ENCODE measurements at places on chromosomes 4 and X. TPM values are rescaled to one million over a fixed set of nuclear protein-coding genes. Genes with fewer than 3 reads are reported as not detected.
A peak's percentile ranks its signal among the peaks of the same experiment; 100 is the strongest.

Gene RPL34
- 2,963 TPM for total RNA-seq

Gene PIR
- 8.2 TPM for total RNA-seq

DNA sequence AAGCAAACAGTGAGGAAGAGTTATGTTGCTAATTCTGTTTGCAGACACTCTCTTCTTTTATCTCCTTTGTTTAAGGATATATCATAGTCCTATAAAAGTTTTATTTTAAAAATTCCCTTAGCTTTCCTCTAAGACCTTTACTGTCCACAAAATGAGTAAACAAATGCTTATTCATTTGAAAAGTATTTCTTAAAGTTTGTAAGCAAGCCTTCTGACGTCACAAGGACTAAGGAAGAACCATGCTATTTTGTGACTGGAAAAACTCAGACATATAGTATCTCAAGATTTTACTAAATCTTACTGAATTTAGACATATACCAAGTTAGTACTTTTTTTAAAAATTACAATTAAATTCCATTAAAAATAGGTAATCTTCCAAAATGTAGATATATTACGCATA, 5.2 kb upstream of the RBMXL3 start:
- DNase-seq = no peak
- H3K4me1 ChIP-seq = no peaks in the 10 kb centered on the region
- H3K4me3 ChIP-seq = no peak overlapping the region
- no peak overlapping the region for H3K27ac ChIP-seq

Gene RTL5
- 17.6 TPM for total RNA-seq

Gene EMCN
- total RNA-seq = 8.5 TPM

DNA sequence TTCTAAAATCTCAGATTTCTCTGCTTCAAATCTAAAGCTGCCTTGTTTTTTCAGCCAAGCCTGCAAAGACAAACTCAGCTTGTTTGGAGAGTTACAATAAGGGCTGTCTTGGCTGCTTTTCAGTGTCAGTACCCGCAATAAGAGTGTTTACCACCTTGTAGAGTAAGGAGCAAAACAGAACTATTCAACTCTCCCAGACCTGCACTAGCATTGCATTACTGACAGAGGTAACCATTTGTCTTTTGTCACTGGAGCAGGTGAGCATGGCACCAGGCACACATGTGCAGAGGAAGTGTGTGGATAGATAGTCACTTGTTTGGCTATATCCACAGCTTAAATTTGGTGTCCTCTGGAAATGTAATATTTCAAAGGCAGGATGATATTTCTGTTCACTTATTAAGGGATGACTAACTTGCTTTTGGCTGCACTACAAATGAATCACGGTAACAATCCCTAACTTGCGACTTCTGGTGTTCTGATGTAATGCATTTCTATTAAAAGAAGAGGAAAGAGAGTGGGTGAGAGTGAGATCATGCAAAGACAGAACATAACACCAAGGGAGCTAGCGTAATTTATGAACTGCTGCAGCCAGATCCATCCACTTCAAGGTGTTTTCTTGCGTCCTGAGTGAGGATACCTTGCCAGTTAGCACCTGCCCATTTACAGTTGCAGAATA, 38.6 kb downstream of the PTCHD1 start:
- no peaks in the 10 kb centered on the region for H3K4me1 ChIP-seq
- H3K27me3 ChIP-seq = no peaks in the 10 kb centered on the region
- no peak for DNase-seq
- H3K36me3 ChIP-seq = no peaks in the 10 kb centered on the region
- H3K27ac ChIP-seq = no peak overlapping the region

GRCh38 chrX:10833299-10834169, 213.1 kb upstream of the MID1 start:
- peak; percentile 18 for DNase-seq
- no peak overlapping the region for H3K27ac ChIP-seq
- H3K36me3 ChIP-seq = no peaks in the 10 kb centered on the region
- H3K27me3 ChIP-seq = no peaks in the 10 kb centered on the region
- no peaks in the 10 kb centered on the region for H3K4me1 ChIP-seq
- H3K4me3 ChIP-seq = peak overlapping the region; percentile 25

Gene TGIF2LX
- total RNA-seq = not detected

DNA sequence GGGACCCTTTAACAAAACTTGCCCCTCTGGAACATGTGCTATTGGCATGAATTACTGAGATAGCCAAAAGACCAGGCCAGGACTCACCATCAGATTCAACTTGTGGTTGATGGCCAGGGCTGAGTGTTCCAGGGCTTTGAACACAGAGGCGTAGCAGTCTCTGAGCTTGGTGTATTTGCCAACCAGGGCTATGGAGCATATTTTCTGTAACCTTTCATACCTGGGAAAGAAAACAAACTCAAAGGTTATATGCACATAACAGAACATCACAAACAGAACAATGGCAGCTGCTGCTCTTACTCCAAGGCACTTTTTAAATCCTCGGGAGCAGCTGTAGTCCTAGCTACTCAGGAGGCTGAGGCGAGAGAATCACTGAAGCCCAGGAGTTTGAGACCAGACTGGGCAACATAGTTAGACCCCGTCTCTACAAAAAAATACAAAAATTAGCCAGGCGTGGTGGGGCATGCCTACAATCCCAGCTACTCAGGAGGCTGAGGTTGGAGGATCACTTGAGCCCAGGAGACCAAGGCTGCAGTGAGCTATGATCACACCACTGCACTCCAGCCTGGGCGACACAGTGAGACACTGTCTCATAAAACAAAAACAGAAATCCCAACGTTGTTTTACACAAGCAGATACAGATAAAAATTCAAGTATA, 29.3 kb downstream of the CTPS2 start:
- DNase-seq = no peak
- no peak overlapping the region for H3K4me3 ChIP-seq
- H3K27me3 ChIP-seq = no peaks in the 10 kb centered on the region
- no peaks in the 10 kb centered on the region for H3K4me1 ChIP-seq
- H3K36me3 ChIP-seq = no peaks in the 10 kb centered on the region

DNA sequence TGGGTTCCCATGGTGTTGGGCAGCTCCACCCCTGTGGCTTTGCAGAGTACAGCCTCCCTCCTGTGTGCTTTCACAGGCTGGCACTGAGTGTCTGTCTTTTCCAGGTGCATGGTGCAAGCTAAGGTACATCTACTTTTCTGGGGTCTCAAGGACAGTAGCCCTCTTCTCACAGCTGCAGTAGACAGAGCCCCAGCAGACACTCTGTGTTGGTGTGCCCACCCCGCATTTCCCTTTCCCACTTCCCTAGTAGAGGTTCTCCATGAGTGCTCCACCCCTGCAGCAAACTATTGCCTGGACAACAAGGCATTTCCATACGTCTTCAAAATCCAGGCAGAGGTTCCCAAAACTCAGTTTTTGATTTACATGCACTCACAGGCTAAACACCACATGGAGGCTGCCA, 143.0 kb downstream of the TECRL start:
- H3K36me3 ChIP-seq = no peaks in the 10 kb centered on the region
- no peak for DNase-seq
- no peak overlapping the region for H3K27ac ChIP-seq
- H3K4me3 ChIP-seq = no peak overlapping the region
- no peaks in the 10 kb centered on the region for H3K4me1 ChIP-seq

Gene MAGEC2
- total RNA-seq = not detected

Gene GC
- not detected for total RNA-seq

DNA sequence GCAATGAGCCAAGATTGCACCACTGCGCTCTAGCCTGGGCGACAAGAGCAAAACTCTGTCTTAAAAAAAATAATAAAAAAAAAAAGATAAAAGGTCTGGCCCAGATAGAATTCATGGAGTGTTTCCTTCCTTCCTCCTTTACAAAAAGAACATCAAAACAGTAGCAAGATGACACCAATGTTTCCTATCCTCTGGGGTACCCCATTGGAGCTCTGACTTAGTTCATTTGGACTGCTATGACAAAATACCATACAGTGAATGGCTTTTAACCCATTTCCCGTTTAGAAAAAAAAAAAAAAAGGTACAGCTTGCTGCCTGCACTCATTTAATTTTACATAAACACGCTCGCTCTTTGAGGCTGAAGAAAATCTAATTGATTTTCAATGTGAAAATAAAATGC, 89.9 kb upstream of the PRKX start:
- DNase-seq = no peak
- no peak overlapping the region for H3K4me3 ChIP-seq
- no peaks in the 10 kb centered on the region for H3K36me3 ChIP-seq
- no peak overlapping the region for H3K27ac ChIP-seq
- no peaks in the 10 kb centered on the region for H3K27me3 ChIP-seq
- no peaks in the 10 kb centered on the region for H3K4me1 ChIP-seq

Gene ATP11C
- total RNA-seq = 26.7 TPM

- H3K27me3 ChIP-seq = no peaks in the 10 kb centered on the region
- no peak for DNase-seq
- no peak overlapping the region for H3K4me3 ChIP-seq
- H3K27ac ChIP-seq = no peak overlapping the region
- H3K4me1 ChIP-seq = no peaks in the 10 kb centered on the region
Observed at GRCh38 chr4:1873291-1873690, 2.1 kb downstream of the NSD2 start.

Gene KLF8
- total RNA-seq = 11.4 TPM

DNA sequence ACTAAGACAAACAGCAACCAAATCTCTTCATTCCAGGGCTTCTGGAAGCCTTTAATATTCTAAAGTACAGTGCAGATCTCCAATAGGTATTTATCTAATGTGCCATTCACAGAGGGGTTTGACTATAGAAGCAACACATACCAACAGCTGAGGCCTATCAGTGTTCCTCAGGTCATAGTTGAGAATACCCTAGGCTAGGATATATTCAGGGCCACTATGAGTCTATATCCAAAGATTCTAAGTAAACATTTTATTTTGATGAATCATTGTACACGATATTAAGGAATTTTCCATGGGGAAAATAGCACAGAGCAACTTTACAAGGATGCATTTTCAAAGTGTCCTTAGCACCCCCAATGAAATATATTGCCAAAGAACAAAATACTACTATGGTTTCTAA, 9.7 kb downstream of the SMIM10 start:
- no peaks in the 10 kb centered on the region for H3K4me1 ChIP-seq
- no peaks in the 10 kb centered on the region for H3K36me3 ChIP-seq
- no peaks in the 10 kb centered on the region for H3K27me3 ChIP-seq
- DNase-seq = no peak
- no peak overlapping the region for H3K27ac ChIP-seq

Gene BMX
- total RNA-seq = 1.0 TPM

Gene TCEAL2
- 41.4 TPM for total RNA-seq

DNA sequence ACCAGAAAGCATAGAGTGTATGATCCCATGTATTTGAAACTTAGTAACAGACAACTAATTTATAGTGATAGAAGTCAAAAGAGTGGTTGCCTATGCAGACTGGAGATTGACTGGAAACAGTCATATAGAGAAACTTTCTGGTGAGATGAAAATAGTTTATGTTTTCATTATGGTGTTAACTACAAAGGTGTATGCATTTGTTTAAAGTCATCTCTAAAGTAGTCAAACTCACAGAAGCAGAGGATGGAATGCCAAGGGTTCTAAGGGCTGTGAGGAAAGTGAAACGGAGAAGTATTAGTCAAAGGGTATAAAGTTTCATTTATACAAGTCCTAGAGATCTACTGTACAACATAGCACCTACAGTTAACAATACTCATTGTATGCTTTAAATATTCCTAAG, 45.8 kb downstream of the ENOX2 start:
- no peaks in the 10 kb centered on the region for H3K4me1 ChIP-seq
- no peak for DNase-seq
- H3K36me3 ChIP-seq = no peaks in the 10 kb centered on the region
- no peak overlapping the region for H3K27ac ChIP-seq
- H3K4me3 ChIP-seq = no peak overlapping the region

DNA sequence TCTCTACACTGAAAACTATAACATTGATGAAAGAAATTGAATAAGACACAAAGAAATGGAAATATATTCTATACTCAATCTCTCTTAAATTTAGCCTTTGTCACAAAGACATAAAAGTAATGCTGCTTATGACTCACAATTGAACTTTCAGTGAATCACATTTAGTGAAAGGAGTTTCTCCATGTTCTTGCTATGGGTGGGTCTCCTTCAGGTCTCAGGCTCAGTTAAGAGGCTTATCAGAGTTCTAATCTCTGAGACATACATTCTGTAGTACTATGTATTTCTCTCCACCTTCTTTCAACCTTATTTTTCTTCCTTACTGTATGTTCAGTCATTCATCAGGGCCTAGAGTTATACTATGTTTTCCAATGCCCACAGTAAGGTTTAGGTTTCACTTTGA, 220.9 kb downstream of the DTHD1 start:
- no peak for DNase-seq
- H3K27ac ChIP-seq = no peak overlapping the region
- H3K27me3 ChIP-seq = no peaks in the 10 kb centered on the region

GRCh38 chr4:106034751-106035150, 139.5 kb downstream of the NPNT start:
- no peaks in the 10 kb centered on the region for H3K36me3 ChIP-seq

GRCh38 chr4:19736968-19737756, 514.5 kb upstream of the SLIT2 start:
- no peak overlapping the region for H3K4me3 ChIP-seq
- no peaks in the 10 kb centered on the region for H3K36me3 ChIP-seq
- no peak for DNase-seq

DNA sequence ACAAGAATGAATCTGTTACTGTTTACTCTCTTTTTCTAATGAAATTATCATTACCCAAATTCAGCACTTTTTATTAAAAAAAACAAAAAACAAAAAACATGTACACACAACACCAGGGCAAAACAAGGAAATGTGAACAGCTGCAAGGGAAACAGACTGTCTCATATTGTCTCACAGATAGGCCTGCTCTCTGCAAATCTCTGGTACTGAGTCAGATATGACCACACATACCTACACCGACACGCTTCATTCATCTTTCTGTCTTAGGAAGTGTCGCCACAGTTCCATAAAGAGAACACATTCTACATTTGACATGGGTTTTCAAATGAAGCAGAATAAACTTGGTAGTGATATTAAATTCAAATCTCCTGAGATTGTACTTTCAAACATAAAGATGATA, 92.2 kb upstream of the GPR34 start:
- H3K36me3 ChIP-seq = no peaks in the 10 kb centered on the region
- DNase-seq = no peak
- no peak overlapping the region for H3K4me3 ChIP-seq
- no peak overlapping the region for H3K27ac ChIP-seq
- no peaks in the 10 kb centered on the region for H3K4me1 ChIP-seq

- H3K4me3 ChIP-seq = no peak overlapping the region
- no peaks in the 10 kb centered on the region for H3K36me3 ChIP-seq
- peaks cover 1% of the 10 kb centered on the region for H3K4me1 ChIP-seq
- H3K27me3 ChIP-seq = no peaks in the 10 kb centered on the region
- DNase-seq = no peak
- H3K27ac ChIP-seq = no peak overlapping the region
Observed at GRCh38 chr4:118834070-118834469, 1.9 kb downstream of the SEC24D start.

GRCh38 chr4:15385928-15386327, 41.9 kb upstream of the C1QTNF7 start:
- peaks cover 7% of the 10 kb centered on the region for H3K4me1 ChIP-seq
- peak overlapping the region; percentile 10 for H3K4me3 ChIP-seq
- peak overlapping the region; percentile 36 for H3K27ac ChIP-seq
- no peaks in the 10 kb centered on the region for H3K36me3 ChIP-seq
- DNase-seq = peak; percentile 45
- H3K27me3 ChIP-seq = no peaks in the 10 kb centered on the region

Measured in ovary (tissue), 10 donors.